Stimulated activated CD8-positive, alpha-beta memory T cell treated with anti-CD3 and anti-CD28 coated beads, Interleukin-15, amount 100 ng/mL, for 24 hours (primary cell): ENCODE measurements at places on chromosomes 5 and 9.

- no peak for DNase-seq
These were observed 59.0 kb upstream of the C9orf72 start for GRCh38 chr9:27632254-27632653.

- DNase-seq = no peak
These were observed 15.9 kb upstream of the CDC20B start for GRCh38 chr5:55188656-55189540.

GRCh38 chr9:129990269-129991010 lies 52.5 kb downstream of the FNBP1 start:
- no peak for DNase-seq

- no peak for DNase-seq
These were observed 158.6 kb downstream of the RFX3 start for GRCh38 chr9:3367185-3367584.

DNA sequence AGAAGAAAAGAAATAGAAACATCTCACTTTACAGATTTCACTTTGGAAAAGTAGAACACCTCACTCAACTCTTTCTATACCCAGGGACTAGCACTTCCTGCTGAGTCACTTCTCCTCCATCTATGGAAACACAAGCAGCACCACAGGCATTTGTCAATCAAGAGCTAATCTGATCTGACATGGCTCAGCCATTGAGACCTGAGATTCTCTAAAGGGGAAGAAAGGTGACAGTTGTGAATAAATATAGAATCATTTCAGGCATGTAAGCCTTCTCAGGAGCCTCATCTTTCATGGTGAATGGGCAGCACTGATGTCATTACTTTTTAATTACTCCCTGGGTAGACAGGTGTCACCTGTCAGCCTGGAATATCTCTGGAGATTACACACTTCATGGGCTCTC lies 559.8 kb downstream of the HINT1 start:
- no peak for DNase-seq

- DNase-seq = no peak
These were observed 64.5 kb upstream of the GNA14 start for GRCh38 chr9:77712533-77713130.

GRCh38 chr5:79831381-79832309 lies 142.0 kb downstream of the CMYA5 start:
- DNase-seq = no peak

DNA sequence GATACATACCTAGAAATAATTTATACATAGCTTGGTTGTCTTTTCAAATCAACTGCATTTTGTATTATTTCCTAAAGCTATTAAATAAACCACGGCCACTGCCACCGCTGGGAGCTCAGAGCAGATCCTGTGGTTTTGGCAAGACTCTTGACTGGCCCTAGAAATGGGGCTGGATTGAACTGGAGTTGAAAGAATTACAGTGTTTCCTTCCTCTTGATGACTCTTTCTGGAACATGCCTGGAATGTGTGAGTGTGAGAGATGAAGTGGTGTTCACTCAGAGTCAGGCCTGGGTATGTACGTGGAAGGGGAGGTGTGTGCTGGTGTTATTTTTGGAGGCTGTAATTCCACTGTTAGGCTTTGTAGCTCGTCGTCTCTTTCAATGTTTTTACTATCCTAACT lies 45.9 kb downstream of the TEK start:
- no peak for DNase-seq

- DNase-seq = no peak
These were observed 1.7 kb upstream of the SLC34A1 start for GRCh38 chr5:177382423-177383029.

DNA sequence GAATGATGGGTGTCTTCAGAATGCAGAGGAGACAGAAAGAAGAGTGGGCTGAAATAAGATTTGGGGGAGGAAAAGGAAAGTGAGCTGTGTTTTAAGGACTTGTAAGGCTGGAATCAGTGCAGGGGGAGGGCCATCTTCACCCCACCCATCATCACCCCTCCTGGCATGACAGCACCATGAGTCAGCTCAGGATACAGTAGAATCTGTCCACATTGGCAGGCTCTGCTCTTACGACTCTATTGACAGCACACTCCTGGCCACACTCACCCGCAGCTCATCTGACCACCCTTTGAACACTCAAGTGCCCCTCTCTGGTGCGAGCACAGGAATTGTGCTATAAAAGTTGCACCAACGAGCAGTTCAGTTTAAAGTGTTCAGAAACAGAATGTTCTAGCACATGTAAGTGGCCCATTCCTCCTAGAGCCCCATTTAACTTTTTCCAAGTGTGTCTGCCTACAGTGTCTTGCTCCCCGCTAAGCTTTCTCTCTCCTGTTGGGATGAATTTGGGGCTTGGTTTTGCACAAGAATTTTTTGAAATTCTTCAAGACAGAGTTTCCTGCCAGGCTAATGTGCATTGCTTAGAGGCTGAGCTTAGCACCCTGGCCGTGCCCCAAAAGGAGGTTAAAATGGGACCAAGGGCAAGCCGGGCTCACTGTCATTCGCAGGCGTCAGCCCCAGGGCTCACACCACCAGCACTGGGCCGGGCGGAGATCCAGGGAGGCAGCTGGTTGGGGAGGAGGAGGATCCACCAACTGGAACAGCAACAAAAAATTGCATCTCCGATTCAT lies 12.0 kb downstream of the ADRA1B start:
- DNase-seq = no peak

GRCh38 chr9:114981063-114981462 lies 50.7 kb upstream of the TNFSF8 start:
- DNase-seq = no peak

GRCh38 chr5:174606646-174607045 lies 117.7 kb upstream of the MSX2 start:
- DNase-seq = no peak

DNA sequence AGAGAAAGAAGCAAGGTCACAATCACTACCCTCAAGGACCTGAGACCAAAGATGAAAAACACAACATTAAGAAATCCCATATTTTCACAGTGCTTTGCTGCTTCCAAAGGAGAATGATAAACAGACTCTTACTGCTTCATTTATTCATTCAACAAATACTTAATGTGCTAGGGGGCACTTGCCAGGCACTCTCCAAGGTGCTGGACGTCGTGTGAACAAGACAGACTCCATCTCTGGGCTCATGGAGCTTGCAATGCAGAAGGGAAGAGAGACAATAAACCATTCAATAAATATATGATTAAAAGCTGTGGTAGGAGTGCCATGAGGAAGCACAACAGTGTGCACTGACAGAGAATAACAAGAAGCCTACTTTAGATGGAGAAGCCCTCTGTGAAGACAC lies 327.7 kb downstream of the CDK5RAP2 start:
- no peak for DNase-seq

DNA sequence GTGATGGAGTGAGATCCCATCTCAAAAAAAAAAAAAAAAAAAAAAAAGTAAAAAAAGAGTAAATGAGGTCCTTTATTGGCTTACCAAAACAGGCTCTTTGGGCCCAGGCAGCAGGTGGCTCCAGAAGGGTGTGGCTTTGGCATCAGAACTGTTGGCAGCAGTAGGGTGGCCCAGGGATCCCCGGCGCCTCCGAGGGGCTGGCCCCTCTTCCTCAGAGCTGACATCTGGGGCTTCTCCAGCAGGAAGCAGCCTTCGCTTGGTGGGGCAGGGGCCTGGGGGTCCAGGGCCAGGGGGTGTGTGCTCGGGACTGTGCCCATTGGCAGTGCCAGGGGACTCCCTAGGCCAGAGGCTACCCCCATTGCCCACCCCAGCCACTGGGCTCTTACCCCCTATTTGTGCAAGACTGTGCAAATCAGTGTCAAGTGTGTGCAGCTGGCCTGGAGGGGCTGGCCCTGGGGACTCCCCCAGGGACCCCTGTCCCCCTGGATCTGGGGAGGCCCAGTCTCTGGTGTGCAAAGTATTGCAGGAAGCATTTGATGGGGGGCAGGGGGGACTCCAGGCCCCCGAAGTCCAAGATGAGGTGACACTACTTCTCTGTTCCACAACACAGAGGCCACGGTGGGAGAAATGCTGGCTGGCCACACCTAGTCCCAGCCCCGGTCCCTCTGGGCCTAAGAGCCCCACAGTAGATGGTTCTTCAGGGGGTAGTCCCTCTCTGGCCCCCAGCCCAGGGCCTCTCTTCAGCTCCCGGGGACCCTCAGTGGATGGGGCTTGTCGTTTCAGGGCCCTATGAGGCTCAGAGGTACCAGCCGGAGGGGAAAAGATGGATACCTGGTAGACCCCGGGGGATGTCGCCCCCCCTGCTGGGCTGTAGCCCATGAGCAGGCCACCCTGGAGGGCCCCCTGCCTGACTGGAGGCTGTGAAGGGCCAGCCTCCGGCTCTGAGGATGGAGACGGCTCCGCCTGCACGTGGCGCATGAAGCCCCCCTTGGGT lies 4.7 kb upstream of the STOML2 start:
- no peak for DNase-seq

- DNase-seq = no peak
These were observed 324.1 kb downstream of the CDH10 start for GRCh38 chr5:24320643-24321042.

DNA sequence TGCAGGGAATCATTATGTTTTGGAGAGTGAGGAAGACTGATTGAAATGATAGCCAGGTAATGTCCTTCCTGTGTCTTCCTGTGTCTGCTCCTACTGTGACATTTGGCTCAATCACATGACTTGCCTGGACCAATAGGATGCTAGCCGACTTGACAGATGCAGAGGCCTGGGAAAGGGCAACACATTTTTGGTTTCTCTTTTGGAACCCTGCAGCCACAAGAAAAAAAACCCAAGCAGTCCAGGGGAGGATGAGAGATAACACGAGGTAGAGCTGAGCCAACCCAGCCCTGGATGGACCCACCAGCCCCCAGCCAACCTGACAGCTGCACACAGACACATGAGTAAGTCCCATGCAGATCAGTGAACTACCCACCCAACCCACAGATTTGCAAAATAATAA lies 256.1 kb upstream of the SMARCA2 start:
- DNase-seq = no peak

- no peak for DNase-seq
These were observed 168.5 kb downstream of the ACTL7B start for GRCh38 chr9:108687006-108687987.

GRCh38 chr5:179765400-179765799 lies 28.4 kb upstream of the LTC4S start:
- DNase-seq = no peak

- DNase-seq = no peak
These were observed 33.5 kb downstream of the LNPEP start for GRCh38 chr5:96969366-96969765.

GRCh38 chr5:159415301-159415937 lies 85.1 kb upstream of the IL12B start:
- DNase-seq = no peak

DNA sequence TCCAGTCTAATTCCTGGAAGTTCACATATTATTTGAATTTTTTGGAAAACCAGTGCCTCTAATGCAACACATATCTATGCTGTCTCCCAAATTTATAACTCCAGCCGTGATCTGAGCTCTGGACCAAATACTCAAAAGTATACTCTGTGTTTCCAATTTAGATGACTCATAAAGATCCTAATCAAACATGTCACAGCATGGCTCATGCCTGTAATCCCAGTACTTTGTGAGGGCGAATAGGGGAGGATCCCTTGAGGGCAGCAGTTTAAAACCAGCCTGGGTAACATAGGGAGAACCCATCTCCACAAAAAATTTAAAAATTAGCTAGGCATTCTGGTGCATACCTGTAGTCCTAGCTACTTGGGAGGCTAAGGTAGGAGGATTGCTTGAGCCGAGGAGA lies 388.0 kb downstream of the CDH12 start:
- DNase-seq = no peak

- no peak for DNase-seq
These were observed 4.2 kb downstream of the CARD19 start for GRCh38 chr9:93100276-93100636.

- DNase-seq = no peak
These were observed 25.4 kb upstream of the SSBP2 start for GRCh38 chr5:81776258-81776657.

DNA sequence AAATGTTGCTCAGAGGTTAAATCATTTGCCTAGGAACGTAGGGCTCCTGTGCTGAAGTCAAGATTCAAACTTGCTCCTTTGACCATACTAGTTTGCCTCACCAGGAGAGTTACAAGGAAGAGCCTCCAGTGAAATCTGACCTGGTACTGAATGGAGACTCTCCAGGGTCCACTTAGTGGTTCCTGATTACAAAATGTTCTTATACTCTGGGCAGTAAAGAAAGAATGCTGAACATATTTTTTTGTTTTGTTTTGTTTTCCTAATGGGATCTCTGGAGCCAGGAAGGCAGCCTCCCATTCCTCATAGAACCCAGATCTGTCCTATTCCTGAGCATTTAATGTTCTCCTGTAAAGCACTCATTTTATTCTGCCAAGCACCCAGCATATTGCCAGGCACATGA lies 256.5 kb upstream of the CLINT1 start:
- DNase-seq = no peak

GRCh38 chr5:27125856-27126255 lies 87.5 kb upstream of the CDH9 start:
- no peak for DNase-seq

GRCh38 chr9:80070071-80070742 lies 498.4 kb downstream of the TLE4 start:
- DNase-seq = no peak

- no peak for DNase-seq
These were observed 152.3 kb downstream of the TSSK1B start for GRCh38 chr5:113282472-113282871.

GRCh38 chr9:124595743-124596142 lies 88.5 kb upstream of the NR5A1 start:
- no peak for DNase-seq

DNA sequence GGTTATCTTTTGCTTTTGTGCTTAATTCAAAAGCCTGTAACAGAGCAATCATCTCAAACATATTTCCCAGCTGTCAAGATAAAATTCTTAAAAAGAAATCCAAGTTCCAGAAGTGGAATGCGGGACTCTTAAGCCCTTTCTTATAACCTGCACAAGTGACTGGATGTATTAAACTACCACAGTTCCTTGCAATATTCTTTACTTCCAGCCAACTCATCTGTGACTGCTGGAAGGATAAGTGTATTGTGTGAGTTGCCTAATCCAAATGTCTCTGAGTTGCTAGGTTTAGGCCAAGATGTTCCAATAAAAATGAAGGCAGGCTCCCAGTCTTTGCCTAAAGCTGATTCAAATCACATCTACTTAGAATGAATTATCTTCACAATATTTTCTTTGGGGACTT lies 159.2 kb upstream of the SLC24A2 start:
- DNase-seq = no peak

DNA sequence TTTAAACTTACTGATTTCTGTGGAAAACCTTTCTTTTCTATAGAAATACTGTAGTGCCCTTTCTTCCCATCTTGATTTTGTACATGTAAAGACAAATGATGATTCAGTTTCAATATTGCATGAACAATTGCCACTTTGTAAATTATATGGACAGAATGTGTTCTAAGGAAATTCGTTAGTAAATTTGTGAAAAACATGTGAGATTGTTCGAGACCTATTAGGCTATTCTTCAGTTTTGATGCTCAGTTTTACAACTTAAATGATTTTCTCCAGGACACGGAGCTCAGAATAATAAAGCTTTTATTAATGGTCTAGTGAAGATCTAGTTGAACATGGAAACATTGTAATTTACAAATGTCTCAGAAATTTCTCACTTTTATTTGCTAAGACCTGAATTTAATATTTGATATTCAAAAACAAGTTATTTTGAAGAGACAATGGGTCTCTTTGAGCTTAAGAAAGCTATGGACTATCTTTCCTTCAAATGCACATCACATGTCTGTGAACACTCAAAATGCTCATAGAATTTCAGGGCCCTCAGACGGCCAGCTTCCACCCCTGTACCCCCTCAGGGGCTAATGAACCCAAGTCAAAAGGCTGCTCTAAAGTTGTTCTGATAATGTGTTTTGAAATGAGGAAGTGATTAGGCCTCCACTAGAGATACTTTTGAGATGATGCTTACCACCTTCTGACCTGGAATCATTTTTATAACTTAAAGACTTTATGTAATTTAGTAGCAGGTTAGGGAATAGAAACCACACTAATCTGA lies 54.1 kb upstream of the FSD1L start:
- DNase-seq = no peak

GRCh38 chr9:127313042-127313560 lies 48.5 kb downstream of the GARNL3 start:
- no peak for DNase-seq
